Central memory CD4-positive, alpha-beta T cell (primary cell): ENCODE measurements at places on chromosomes 7 and 10.

- DNase-seq, result no peak
These were observed 91.6 kb downstream of the COBL start for GRCh38 chr7:51224811-51225595.

DNA sequence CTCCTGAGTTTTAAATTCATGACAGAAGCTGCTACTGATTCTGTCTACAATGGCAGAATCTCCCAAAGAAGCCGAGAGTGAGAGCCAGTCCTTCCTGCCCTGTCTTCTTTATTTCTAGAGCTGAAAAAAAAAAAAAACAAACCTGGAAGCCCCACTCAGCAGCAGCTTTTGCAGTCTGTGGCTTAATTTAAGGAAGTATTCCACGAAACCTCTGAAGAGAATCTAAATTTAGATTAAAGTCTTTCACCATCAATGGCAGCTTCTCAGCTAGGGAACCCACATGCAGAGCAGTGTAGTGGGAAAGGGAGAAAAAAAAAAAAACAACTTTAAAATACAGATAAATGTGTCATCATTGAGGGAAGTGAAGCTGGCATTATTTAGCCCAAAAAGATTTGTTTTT, 23.4 kb downstream of the SMURF1 start:
- DNase-seq, result no peak

DNA sequence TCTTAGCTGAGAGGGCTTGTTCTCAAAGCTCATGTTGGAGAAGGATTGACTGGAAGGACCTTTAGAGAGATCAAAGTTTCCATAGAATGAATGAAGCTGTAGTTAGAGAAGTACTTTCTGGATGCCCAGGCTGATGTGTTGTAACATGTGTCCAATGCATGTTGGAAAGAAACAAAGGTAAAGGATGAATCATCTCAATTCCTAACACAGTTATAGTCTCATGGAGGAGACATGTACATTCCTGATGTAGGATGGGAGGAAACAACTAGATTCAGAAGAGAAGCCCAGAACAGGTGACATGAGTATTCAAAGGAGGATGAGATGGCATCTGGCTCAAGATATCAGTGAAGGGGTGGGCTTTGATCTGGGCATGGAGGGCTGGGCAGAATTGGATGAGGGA, 152.7 kb downstream of the SH2D4B start:
- no peak for DNase-seq

DNA sequence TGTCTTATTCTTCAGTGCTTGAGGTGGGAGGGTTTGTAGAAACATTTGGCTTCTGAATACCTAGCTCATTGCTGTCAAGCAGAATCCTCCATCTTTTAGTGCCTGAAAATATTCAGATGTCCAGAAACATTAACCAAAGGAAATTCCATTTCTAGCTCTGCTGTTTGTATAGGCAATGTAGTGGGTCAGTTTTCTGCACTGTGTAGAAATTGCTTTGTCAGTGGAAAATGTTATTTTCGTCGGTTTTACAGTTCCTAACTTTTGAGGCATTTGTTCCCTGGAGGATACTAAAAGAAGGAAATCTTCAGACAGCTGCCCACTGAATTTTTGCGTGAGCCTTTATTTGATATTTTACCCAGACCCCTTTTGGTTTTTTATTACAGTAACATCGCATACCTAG, 143.4 kb downstream of the TPST1 start:
- DNase-seq, result no peak

- no peak for DNase-seq
These were observed 21.6 kb upstream of the PRPS1L1 start for GRCh38 chr7:18049262-18049661.
